ENCODE measurements at places on chromosomes 1 and 21.

DNA sequence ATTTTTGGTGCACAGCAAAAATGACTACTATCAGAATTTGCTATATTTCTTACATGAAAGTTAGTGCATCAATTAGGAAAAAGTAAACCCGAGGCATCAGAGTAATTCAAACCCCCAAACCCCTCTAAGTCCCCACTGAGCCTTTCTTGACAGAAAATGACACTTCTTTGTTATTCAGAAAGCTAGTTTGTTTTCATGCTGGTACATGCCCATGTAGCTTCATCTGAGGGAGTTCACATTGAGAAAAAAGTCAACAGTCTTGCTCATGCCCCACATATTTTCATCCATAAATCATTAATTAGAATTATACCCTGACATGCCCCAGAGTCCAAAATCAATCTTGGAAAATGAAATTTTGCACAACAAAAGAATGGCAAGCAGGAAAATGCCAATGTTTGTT lies 39.9 kb upstream of the PDC start:
- no peak for DNase-seq

- no peak for DNase-seq
Observed at GRCh38 chr1:65703853-65704252, 88.8 kb upstream of the PDE4B start.

DNA sequence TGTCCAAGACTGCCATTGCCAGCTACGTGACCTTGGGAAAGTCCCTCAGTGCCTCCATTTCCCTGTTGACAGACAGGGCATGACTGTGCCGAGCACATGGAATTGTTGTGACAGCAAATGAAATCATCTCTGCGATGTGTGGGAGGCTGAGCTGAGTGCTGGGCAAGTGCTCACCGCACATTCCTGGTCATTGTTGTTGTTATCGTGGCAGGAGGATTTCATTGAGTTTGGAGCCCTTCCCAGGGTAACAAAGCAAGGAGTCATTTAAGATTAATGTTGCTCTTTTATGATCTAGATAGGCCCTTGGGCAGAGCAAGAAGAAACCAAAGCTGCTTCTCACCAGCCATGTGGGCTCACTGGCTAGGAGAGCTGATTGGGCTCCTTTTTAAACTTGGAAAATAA lies 39.6 kb upstream of the ITPKB start:
- DNase-seq, result peak; percentile 82

- no peak for DNase-seq
Observed at GRCh38 chr1:14977338-14977931, 176.1 kb upstream of the TMEM51 start.

DNA sequence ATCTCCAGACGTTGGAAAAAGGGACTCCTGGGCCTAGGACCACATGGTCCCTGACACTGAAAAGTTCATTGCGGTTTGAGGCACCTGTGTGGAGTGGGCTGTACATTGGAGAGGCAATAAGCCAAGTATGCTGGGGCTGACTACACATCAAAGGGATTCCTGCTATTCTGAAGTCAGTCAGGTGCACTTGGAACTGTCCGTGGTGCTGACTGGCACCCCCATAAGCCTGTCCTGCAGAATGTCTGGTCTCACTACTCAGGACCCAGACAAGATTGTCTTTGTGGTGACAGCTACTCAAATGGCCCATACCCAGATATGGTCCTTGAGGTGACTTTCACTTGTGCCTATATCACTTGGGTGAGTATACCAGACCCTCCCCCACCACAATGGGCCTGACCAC lies 150.6 kb downstream of the RWDD3 start:
- peak; percentile 15 for DNase-seq

- peak; percentile 51 for DNase-seq
Observed at GRCh38 chr1:59477286-59477685, 180.4 kb downstream of the FGGY start.

- no peak for DNase-seq
Observed at GRCh38 chr1:160005070-160005469, 26.7 kb downstream of the PIGM start.

DNA sequence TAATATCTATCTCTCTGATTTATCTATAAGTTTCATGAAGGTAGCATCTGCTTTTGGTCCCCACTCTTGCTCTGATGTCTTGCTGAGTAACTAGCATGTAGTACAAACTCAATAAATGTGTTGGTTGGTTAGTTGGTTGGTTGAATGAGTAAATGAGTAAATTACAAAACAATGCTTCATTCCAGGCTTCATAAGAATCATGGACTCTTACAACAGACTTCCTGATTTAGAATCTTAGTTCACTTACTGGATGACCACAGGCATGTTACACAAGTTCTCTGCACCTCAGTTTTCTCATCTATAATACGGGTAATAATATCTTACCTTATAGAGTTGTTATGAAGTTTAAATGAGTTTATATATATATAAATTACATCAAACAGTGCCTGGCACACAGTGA lies 98.6 kb downstream of the ZNF281 start:
- peak; percentile 35 for DNase-seq

DNA sequence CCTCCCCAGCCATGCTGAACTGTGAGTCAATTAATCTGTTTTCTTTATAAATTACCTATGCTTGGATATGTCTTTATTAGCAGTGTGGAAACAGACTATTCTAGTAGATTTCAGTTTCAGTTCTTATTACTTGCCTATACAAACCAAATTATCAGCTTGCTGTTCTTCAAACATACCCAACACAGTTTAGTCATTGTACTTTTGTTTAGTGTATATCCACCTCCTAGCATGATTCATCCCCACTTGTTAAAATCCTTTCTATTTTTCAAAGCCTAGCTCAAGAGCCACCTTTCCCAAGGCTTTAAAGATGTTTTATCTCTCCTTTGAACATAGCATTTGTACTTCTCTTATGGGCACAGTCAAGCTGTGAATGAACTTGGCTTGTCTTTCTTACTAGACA lies 195.6 kb upstream of the ZRANB2 start:
- no peak for DNase-seq

DNA sequence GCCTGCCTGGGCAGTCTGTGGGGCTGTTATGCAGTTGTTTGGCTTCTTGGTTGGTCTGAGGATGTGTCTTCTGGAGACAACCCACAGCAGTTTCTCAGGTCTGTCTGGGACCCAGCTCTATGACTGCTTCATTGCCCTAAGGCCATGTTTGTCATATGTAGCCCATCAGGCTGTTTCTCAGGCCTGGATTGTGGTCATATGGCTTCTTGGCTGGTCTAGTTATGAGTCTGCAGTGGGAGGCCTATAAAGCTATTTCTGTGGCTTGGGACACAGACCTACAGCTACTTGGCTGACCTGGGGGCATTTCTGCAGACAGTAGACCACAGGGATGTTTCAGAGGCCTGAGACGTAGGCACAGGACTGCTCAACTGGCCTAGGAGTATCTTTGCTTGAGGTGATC lies 41.5 kb downstream of the CHIA start:
- no peak for DNase-seq

DNA sequence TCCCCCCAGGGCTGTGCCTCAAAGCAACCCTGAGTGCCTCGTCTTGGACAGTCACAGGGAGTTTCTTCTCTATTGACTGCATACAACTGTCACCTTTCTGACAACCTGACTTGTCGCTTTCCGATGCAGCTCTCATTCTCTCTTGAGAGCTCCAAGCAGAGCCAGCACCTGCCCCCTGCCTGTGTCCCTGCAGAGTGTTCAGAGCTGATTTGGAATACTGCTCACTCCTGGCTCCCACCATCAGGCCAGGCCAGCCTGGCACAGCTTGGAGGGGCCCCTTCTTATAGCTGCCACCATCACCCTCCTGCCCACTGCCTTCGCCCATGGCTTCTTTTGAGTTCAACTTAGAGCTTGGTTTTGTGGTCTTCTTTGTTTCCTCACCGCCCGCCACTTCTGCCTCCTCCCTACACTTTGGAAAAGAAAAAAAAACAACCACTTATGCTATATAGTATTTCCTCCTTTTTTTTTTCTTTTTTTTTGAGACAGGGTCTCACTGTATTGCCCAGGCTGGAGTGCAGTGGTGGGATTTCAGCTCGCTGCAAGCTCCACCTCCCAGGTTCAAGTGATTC lies 12.3 kb downstream of the NCF2 start:
- DNase-seq, result no peak

DNA sequence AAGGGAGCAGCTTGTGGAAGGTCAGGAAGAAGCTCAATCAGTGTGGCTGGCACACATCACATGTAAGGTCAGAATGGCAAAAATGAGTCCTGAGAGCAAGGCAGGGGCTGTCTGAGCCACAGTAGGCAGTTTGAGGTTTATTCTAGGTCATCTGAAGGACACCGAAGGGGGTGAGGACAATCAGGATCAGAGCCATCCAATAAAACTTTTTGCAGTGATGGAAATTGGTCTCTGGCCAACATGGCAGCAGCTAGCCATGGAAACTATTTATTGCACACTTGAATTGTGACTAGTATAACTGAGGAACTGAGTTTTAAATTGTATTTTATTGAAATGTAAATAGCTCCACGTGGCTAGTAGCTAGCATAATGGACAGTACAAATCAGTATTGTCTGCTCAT lies 97.0 kb upstream of the CACNA1E start:
- DNase-seq, result no peak

- no peak for DNase-seq
Observed at GRCh38 chr1:25612421-25612820, 4.2 kb upstream of the MAN1C1 start.

DNA sequence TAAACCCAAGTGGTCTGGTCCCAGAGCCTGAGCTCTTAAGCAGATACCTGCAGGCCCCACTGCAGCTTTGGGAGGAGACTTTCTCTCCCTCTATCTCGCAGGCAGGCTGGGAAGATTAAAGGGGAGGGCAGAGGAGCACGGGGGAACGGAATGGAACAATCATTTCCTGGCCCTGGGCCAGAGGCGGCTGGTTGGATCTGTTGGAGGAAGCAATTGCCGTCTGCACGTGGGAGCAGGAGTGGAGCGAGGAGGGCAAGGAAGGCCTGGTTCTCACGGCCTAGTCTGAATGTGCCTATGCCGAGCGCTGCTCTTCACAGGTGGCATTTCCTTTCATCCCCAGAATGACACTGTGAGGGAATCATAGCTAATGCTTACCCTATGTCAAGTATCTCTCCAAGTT lies 23.7 kb downstream of the NKAIN1 start:
- DNase-seq, result peak; percentile 15

- DNase-seq, result no peak
Observed at GRCh38 chr1:20900056-20900455, 112.9 kb upstream of the HP1BP3 start.

DNA sequence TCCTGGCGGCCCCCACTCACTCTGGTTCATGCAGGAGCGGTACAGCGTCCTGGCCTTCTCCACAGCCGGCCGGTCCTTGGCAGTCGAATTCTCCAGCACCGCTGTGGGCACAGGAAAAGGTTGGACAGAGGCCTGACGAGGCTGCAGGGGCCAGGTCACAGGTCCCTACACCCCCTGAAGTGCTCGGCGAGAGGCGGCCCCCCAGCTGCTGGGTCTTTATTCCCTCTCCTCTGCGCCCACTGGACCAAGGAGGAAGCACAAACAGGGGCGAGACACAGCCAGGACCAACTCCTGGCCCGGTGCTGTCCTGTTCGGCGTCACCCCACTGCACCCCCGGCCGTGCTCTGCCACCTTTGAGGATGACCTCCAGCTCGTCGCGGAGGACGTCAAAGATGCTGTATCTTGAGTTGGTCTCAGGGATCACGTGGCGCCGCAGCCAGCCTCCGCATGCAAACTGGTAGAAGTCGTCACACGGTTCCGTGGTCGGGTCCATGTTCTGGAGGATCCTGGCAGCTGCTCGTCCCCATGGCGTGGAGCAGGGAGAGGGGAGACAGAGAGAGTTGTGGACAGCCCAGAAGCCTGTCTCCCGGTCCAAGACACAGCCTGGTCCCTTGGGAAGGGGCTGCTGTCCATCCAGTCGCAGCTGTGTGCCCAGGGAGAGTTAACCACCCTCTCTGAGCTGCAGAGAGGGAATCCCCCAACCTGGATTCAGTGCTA lies 22.9 kb downstream of the PRXL2B start:
- DNase-seq, result no peak

DNA sequence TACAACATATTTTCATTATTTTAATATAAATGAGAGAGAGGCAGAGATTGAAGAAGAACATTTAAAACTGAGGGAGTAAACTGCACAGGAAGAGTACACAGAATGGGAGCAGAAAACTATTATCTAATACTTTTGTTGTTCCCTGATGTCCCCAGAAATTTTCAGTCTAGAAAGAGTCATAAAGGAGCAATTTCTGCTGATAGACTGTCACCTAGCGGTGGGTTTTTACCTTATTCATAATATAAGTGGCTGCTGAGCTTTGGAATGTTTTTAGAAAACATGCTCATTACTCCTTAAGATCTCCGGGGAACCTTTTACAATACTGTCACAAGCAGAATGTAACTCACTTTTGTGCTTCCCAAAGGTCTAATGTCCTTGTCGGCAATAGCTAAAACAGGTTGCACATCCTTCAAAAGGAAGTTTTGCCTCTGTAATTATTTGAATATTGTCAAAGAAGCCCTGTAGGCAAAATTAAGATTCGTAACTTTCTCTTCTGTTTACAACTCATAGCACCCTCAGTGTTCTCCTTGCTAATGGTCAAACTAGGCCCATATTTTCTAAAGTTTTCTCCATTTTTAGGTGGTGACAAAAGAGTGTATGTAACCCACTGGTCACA lies 4.9 kb upstream of the NPL start:
- peak; percentile 55 for DNase-seq

DNA sequence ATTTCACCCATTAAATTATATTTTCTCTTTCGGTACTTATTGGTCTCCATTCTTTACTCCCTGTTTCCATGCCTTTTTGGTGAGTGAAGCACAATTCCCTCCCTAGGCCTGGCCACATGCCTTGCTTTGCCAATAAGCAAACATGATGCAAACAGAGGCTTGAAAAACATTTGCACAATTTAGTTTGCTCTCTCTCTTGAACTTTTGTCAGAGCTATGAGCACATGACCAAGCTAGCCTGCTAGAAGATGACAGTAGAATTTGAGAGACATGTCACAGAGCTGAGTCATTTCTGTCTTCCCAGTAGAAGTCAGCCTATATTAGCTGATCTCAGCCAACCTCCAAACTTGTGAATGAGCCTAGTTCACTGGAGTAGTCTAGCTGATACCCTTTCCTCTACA lies 24.6 kb downstream of the ANGPTL3 start:
- DNase-seq, result peak; percentile 95

DNA sequence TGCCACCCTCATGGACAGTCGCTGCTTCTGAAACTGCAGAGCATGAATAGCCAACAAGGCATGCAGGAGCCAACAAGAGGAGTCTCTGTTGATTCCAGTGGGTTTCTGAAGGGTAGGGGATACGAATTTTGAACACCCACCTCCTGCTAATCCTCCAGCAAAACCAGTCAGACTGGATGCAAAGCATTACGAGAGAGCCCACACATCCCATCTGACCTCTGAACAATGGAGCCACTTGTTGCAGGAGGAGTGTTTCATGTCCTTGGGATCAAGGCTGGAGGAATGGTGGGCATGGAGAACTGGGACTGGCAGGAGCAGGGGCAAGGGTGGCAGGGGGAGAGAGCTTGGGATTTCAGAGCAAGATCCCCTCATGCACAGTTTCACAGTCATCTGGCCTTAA lies 1.6 kb downstream of the VTCN1 start:
- DNase-seq, result no peak
